Activated T-cell treated with anti-CD3 and anti-CD28 coated beads, Interleukin-2, amount 50 U/mL, for 72 hours (primary cell): ENCODE measurements at places on chromosomes 7 and 10. TPM values are rescaled to one million over a fixed set of nuclear protein-coding genes. Genes with fewer than 3 reads are reported as not detected.

DNA sequence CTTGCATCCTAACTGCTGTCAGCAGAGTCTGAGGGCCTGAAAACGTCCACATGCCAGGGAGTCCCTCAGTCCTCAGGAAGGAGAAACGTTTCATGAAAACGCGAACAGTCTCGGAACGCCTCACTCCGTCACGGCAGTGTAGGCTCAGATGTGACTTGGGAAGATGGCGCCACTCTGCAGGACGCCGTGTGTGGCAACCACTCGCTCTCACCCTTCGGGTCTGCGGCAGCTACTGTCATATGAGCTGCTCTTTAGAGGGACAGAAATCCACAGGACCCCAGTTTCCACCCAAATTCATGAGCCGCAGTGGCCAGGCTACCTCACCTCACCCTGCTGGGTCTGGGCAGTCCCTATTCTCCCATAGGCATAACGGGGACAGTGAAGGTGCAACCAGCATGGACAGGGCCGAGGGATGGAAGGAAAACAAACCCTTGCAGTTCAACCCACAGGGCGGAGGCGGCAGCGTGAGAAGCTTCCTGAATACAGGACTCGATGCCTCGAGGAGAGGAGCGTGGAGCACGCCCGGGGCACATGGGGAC lies 438.3 kb downstream of the DNAJB6 start:
- no peak overlapping the region for H3K27ac ChIP-seq
- H3K4me1 ChIP-seq: no peaks in the 10 kb centered on the region
- no peak overlapping the region for H3K4me3 ChIP-seq

DNA sequence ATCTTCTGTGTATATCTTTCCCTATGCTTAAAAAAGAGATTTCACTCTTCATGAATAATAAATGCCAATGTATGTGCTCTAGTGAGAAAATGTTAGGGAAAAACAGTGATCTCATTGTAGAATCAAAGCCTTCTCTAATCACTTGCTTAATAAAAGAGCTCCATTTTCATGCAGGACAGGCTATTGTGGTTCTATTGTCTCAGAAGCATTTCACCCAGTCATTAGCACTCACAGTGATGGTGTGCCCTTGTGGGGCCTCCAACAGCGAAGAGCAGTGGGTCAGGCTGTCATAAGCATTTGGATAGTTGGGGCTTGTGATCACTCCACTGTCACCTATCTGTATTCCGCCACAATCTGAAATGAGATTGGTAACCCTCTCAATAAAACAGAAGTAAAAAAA lies 83.9 kb upstream of the RSU1 start:
- H3K4me1 ChIP-seq: peaks cover 9% of the 10 kb centered on the region
- no peaks in the 10 kb centered on the region for H3K36me3 ChIP-seq
- no peak for DNase-seq

PDLIM1 gene
- 1.7 TPM for total RNA-seq

TAX1BP1 gene
- 129 TPM for total RNA-seq

GRCh38 chr7:6618621-6619020 lies 3.2 kb downstream of the ZNF853 start:
- no peak for DNase-seq
- H3K4me3 ChIP-seq: no peak overlapping the region
- no peaks in the 10 kb centered on the region for H3K36me3 ChIP-seq
- H3K4me1 ChIP-seq: peaks cover 31% of the 10 kb centered on the region
- H3K27ac ChIP-seq: no peak overlapping the region

GRCh38 chr7:158829021-158829341 lies 328 bp downstream of the ESYT2 start:
- peaks cover 8% of the 10 kb centered on the region for H3K36me3 ChIP-seq
- no peak overlapping the region for H3K27ac ChIP-seq
- no peaks in the 10 kb centered on the region for H3K27me3 ChIP-seq
- H3K4me1 ChIP-seq: peaks cover 52% of the 10 kb centered on the region

GRCh38 chr10:86017841-86018734 lies 348.5 kb downstream of the GRID1 start:
- H3K27me3 ChIP-seq: no peaks in the 10 kb centered on the region
- H3K27ac ChIP-seq: no peak overlapping the region
- H3K4me1 ChIP-seq: no peaks in the 10 kb centered on the region
- H3K4me3 ChIP-seq: no peak overlapping the region
- no peak for DNase-seq

DNA sequence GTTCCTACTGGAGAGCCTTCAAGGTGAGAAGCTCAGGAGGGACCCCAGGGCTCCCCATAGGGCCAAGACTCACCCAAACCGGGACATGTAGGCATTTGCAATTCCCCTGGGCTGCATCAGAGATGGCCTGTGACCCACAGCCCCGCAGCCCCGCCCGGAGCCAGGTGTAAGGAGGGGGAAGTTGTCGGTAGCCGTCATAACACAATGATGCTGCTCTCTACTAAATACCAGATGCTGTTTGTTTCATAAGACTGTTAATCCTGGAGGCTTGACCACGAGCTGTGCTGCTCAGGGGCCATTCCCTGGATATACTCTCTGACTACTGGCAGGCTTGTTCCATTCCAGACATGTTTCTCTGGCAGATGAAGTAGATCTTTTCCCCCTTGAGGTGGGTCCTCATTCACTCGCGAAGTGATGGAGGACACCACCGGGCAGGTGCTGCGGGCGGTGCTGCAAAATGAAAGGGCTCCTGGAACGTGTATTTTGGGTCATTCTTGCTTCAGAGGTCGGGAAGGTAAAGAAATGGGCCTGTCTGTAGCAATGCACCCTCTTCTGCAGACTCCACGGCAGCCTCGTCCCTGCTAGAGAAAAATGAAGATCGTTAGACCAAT lies 61.1 kb downstream of the MKI67 start:
- peak overlapping the region; percentile 73 for H3K4me3 ChIP-seq
- H3K27ac ChIP-seq: peak overlapping the region; percentile 78
- DNase-seq: no peak
- no peaks in the 10 kb centered on the region for H3K27me3 ChIP-seq

DNA sequence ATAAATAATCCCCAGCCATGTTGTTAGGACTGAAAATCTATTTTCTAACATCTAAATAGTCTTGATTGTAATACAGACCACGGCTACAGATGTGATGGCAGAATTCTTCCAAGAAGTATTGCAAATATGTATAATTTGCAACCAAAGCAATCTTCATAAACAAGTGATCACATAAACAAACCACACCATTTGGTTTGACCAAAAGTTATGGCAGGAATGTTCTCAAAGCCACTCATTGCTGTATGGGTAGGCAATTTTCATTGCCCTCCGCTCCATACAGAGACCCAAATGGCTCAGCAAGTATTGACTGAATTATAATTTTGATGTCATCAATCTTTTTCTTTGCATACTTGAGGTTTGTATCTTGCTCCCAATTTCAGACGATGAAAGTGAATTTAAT lies 19.0 kb upstream of the RHOBTB1 start:
- no peak overlapping the region for H3K4me3 ChIP-seq
- no peaks in the 10 kb centered on the region for H3K36me3 ChIP-seq
- H3K27ac ChIP-seq: no peak overlapping the region

ZNF117 gene
- total RNA-seq: 6.6 TPM

DNA sequence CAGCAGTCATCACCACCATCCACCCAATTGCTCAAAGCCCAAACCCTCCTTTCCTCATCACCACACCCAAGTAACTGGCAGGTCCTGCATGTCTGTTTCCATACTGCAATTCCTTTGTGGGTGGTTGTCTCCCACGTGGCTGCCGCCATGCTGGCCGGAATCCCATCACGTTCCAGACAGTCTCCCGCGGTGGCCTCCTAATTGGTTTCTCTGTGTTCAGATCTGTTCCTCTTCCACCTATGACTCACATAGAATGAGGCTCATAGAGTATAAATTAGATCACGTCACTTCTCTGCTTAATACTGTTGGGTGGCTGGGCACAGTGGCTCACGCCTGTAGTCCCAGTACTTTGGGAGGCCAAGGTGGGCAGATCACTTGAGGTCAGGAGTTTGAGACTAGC lies 813.0 kb downstream of the TYW1 start:
- DNase-seq: no peak
- peaks cover 2% of the 10 kb centered on the region for H3K36me3 ChIP-seq
- no peak overlapping the region for H3K4me3 ChIP-seq
- no peaks in the 10 kb centered on the region for H3K4me1 ChIP-seq
- no peaks in the 10 kb centered on the region for H3K27me3 ChIP-seq

GRCh38 chr7:107196834-107197610 lies 28.2 kb downstream of the HBP1 start:
- peaks cover 17% of the 10 kb centered on the region for H3K36me3 ChIP-seq
- no peaks in the 10 kb centered on the region for H3K4me1 ChIP-seq
- H3K4me3 ChIP-seq: no peak overlapping the region
- peak overlapping the region; percentile 33 for H3K27ac ChIP-seq
- DNase-seq: no peak

GRCh38 chr7:6205971-6206660 lies 66.3 kb downstream of the CYTH3 start:
- no peak overlapping the region for H3K4me3 ChIP-seq
- H3K36me3 ChIP-seq: no peaks in the 10 kb centered on the region
- no peak for DNase-seq
- H3K27ac ChIP-seq: no peak overlapping the region

DNA sequence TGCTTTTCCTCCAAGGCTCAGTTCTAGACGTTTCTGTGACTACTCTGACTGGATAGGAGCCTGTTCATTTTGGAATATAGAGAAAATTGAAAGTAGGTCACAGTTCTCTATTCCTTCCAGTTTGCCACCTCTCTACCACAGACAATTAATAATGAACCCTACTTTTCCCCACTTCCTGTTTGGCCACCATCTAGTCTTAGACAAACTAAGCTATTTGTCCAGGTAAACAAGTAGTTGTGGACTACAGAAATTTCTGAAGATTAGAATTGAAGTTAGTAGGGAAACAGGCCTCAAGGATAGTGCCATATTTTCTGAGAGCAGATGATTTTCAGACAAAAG lies 87.0 kb downstream of the AUTS2 start:
- H3K27ac ChIP-seq: no peak overlapping the region
- H3K27me3 ChIP-seq: no peaks in the 10 kb centered on the region

GPR37 gene
- not detected for total RNA-seq

DNA sequence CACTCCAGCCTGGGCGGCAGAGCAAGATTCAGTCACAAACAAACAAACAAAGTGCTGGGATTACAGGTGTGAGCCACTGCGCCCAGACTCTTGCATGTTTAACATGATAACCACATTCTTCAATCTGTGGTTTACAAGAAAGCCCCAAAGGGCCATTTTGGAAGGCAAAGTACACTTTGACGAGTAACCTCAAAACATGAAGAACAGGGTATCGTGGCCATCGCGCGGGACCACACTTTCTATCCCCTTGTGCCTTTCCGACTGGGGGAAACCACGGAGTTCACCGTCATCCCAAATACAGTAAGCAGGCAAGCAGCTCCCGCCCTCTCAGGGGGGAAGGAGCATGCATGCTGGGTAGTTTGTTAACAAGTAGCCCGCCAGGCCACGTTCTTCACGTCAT lies 125.2 kb downstream of the RNF216 start:
- DNase-seq: no peak
- H3K4me1 ChIP-seq: peaks cover 7% of the 10 kb centered on the region
- no peaks in the 10 kb centered on the region for H3K27me3 ChIP-seq
- H3K4me3 ChIP-seq: no peak overlapping the region

GRCh38 chr10:76422769-76423168 lies 991.3 kb downstream of the LRMDA start:
- no peaks in the 10 kb centered on the region for H3K4me1 ChIP-seq
- no peak overlapping the region for H3K27ac ChIP-seq
- no peak overlapping the region for H3K4me3 ChIP-seq
- H3K36me3 ChIP-seq: no peaks in the 10 kb centered on the region
- no peak for DNase-seq
- no peaks in the 10 kb centered on the region for H3K27me3 ChIP-seq

DNA sequence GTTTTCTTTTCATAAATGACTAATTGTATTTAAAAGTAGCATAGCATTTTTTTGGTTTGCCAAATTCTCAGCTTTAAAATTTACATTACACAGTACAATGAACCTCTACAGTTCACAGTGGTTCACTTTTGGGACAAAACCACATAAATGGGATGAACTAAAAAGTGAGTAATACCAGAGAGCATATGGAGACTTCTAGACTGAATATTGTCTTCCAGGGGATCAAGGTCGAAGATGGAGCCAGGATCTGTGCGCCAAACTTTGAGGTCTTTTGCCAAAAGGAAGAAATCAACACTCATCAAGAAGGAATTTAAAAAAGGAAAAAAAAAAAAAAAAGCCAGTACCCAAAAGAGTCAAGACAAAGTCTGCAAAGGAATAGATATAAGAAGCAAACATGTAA lies 87.5 kb downstream of the NEBL start:
- no peak overlapping the region for H3K4me3 ChIP-seq
- no peaks in the 10 kb centered on the region for H3K27me3 ChIP-seq
- no peak overlapping the region for H3K27ac ChIP-seq
- no peaks in the 10 kb centered on the region for H3K4me1 ChIP-seq

GRCh38 chr10:6786579-6787031 lies 206.5 kb upstream of the PRKCQ start:
- H3K4me3 ChIP-seq: no peak overlapping the region
- no peak for DNase-seq
- no peak overlapping the region for H3K27ac ChIP-seq
- H3K36me3 ChIP-seq: no peaks in the 10 kb centered on the region
